Renal cortical epithelial cell (primary cell): ENCODE measurements at places on chromosomes 5 and 9. TPM values are rescaled to one million over a fixed set of nuclear protein-coding genes. Genes with fewer than 3 reads are reported as not detected.

DIAPH1 gene
- total RNA-seq: 73.1 and 113 TPM in 2 replicates

TOR4A gene
- 36.3 and 42.1 TPM in 2 replicates for total RNA-seq

DNA sequence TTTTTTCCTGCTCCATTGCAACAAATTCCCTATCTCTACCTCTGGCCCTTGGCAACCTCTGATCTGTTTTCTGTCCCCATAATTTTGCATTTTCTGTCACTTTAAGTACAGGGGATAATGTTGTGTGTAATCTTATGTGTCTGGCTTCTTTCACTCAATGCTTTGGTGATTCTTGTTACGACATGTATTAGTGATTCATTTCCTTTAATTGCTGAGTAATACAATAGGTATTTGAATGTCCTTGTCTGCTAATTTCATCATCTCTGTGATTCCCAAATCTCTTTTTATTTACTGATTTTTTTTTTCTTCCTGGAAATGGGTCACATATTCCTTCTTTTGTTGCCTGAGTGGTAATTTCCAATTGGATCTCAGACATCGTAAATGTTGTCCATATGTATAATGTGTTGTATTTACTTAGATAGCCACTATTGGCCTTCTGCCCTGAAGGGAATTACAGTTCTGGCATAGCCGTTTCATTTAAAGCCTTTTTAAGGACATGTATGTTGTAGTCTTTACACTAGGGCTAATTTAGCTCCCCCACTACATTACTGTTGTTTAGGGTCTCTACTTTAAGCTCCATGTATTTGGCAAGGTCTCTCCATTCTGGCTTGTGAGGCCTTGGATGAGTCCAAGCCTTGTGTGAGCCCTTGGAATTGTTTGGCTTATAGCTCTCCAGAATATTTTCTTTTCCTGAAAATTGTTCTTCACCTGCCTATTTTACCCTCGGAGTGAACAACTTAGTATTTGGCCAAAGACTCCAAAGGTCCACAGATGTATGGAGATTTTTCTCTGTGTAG is 683.8 kb downstream of the LRRC70 start:
- DNase-seq: peak; percentile 91

PCDHGA9 gene
- total RNA-seq: 0.52 and 3.2 TPM in 2 replicates

GRCh38 chr5:108735790-108736189 is 11.9 kb upstream of the FER start:
- DNase-seq: no peak

DNA sequence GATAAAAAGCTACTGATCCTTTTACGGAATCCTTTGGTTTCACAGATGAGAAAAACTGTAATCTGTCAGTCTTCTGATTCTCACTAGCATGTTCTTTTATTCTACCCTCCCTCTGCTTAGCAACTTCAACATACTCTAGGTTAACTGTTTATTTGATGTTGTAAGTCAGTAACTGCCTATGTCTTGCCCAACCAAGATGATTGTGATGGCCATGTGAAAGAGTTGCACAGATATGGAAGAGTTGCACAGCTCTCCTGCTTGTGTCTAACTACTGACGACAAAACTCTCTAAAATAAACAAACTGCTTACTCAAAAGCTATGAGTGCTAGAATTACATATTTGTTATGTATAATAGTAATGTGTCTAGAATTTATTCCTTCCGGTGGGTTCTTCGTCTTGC is 227.3 kb upstream of the DAB2 start:
- DNase-seq: no peak
